NCI-H2081 (cell line): ENCODE measurements at places on chromosomes 7 and 10.

GRCh38 chr10:70533189-70533558 lies 54.6 kb downstream of the PALD1 start:
- DNase-seq, result no peak

DNA sequence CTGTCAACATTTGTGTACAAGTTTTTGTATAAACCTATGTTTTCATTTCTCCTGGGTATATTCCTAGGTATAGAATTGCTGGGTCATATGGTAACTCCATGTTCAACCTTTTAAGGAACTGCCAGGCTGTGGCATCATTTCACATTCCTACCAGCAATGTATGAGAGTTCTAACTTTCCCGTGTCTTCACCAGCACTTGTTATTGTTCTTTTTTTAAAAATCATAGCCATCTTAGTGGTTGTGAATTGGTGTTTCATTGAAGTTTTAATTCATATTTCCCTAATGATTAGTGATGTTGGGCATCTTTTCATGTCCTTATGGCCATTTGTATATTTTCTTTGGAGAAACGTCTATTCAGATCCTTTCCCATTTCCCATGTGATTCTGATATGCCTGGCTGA lies 193.0 kb upstream of the PLXNA4 start:
- DNase-seq, result no peak

DNA sequence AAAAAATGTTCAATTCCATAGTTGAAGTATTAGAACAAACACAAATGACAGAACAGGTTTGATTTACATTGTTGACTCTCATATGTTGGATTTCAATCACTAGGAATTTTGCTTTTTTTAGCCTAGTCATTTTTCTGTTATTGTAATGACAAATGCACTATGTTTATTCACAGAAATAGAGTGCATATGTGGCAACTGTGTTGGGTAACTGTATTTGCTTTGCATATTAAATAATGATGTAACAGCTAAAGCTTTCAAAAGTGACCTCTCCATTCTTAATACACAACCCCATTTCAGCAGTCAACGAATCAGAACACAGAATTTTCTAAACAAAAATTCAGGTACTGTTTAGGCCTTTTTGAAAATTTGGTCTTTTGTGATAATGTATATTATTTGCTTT lies 54.0 kb upstream of the SLC26A5 start:
- no peak for DNase-seq

- DNase-seq, result peak; percentile 23
Measured at GRCh38 chr7:31371621-31372020, 31.1 kb upstream of the NEUROD6 start.

DNA sequence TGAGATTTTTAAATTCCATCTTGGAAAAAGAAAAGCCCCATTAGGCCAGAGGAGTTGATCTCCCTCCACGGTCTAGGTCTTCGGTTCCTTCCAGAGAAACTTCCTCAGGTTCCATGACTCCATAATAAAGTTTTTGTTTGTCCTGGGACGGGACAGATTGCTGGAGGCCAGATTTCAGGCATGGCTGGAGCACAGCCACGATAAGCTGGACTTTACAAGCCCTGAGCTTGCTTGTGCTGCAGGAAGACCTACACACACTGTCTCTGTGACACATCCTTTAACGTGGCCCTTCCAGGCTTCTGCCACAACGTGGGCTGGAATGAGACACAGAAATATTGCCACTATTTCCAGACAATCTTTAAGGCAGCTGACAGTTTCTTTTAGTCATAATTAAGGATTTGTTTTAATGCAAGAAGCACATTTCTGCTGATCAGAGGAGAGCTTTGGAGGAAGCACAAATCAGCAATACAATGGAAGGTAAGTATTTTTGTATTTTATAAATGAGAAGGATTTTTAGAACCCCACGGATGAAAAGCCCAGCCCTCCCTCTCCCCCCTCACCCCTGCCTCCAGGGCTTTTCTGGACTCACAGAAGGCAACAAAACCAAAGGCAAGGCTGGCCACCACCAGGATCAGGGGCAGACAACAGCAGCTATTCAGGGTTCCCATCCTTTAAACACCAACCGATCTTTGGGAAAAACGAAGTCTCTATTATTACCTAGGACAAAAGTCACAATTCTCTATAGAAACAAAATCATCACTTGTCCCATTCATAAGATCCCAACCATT lies 6.5 kb downstream of the CTBP2 start:
- no peak for DNase-seq

DNA sequence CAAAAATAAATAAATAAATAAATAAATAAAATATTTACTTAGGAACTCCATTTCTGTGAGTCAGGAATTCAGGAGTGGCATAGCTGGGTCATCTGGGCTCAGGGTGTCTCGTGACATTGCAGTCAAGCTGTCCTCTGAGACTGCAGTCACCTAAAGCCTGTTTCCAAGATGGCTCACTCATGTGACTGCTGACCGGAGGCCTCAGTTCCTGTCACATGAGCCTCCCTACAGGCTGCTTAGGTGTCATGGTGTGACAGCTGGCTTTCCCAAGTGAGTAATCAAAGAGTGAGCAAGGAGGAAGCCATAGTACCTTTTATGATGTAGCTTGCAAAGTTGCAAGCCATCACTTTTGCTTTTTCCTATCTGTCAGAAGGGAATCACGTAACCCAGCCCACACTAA lies 128.6 kb upstream of the KCTD7 start:
- no peak for DNase-seq

GRCh38 chr7:80357530-80357929 lies 154.3 kb downstream of the GNAT3 start:
- no peak for DNase-seq

GRCh38 chr10:69241575-69241974 lies 21.4 kb downstream of the HKDC1 start:
- no peak for DNase-seq

- no peak for DNase-seq
Measured at GRCh38 chr7:40331915-40332314, 197.1 kb downstream of the SUGCT start.

- DNase-seq, result no peak
Measured at GRCh38 chr7:113891828-113892227, 27.0 kb downstream of the PPP1R3A start.

GRCh38 chr7:143988976-143989745 lies 11.0 kb upstream of the OR6B1 start:
- DNase-seq, result no peak

DNA sequence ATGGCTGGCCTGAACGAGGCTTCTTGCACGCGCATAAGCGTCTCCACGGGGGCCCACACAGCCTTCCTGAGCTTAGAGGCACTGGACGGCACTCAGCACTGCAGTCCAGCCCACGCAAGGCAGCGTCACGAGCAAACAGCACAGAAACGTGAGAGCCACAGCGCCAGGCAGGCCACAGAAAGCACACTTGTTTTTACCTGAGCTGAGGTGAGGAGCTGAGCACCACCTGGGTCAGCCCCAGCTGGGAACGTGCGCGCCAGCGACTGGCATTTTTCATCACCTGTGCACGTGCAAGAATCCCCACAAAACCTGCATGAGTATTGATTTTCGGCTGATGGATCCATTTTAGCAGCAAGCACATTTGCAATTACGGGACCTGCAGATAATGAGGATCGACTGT lies 26.7 kb downstream of the IQCE start:
- no peak for DNase-seq

- peak; percentile 33 for DNase-seq
Measured at GRCh38 chr7:28266402-28266801, 85.8 kb upstream of the JAZF1 start.

- DNase-seq, result no peak
Measured at GRCh38 chr10:122077311-122077875, 88.4 kb downstream of the TACC2 start.

GRCh38 chr7:28136420-28136819 lies 44.2 kb downstream of the JAZF1 start:
- no peak for DNase-seq

DNA sequence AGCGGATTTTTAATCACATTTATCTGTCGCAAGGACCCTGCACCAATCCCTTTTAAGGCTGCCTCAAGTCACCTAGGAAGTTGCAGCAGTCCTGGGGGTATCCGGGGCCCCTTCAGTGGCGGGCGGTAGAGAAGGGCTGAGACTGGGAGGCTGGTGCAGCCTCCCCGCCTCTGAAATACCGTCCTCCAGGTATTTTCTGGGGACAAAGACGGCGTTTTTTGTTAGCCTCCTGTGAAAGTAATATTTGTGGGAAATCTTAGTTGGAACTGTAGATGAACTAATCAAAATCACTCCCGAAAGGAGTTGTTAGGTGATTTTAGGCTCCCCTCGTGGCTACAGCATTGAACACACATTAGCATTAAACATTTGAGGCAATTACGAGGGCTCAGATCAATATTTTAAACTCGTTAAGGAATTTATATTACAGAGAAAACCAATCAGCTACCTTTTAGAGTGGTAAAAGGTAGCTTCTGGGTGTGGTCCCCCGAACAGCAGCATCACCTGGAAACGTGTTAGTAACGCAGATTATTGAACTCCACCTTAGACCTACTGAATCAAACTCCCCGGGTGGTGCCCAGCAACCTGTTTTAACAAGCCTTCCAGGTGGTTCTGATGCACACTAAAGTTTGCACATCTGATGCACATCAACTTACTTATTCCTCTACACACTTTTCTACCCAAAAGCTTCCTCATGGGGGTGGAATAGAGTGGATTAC lies 530 bp upstream of the ANXA7 start:
- peak; percentile 27 for DNase-seq
